ENCODE measurements at places on chromosomes 1 and 21.
A peak's percentile ranks its signal among the peaks of the same experiment; 100 is the strongest.

DNA sequence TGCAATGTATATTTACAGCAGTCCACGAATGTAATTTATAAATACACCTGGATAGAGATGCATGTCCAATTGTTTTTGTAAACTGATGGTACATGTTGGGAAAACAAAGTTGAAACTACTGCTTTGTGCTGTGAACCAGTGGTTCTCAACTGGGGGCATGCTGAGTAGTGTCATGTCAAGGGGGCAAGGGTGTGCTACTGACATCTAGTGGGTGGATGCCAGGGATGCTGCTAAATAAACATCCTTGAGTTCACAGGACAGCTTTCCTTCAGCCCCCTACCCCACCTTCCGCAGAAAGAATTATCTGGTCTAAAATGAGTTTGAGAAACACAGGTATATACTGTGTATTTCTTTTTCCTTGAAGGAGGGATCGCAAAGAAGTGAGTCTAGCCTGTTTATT is 95.9 kb downstream of the RASAL2 start:
- DNase-seq = no peak

GRCh38 chr1:31764312-31765040 is at the start of gene ADGRB2:
Gene ADGRB2 (minus strand): TSS chr1:31764340. CDS start chr1:31757221, 7,119 bp downstream.
- DNase-seq = no peak

GRCh38 chr1:165942927-165943597 is 115.6 kb downstream of the UCK2 start:
- DNase-seq = no peak

DNA sequence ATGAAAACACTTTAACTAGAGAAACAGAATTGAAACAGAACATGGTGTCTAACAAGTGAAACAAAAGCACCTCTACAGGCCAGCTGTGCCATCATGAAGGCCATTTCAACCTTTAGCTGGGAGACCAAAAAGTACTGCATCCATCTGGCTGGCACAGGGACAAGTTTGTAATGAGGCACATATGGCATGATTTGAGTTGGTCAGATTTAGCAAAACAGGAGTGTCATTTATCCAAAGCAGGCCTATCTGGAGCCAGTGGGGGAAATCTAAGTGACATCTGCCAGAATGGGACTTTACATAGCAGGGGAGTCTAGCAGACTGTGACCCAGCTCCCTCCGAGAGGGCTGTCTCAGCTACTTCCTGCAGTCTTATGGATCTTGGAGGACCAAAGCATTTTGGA is 51.9 kb downstream of the DNTTIP2 start:
- DNase-seq = no peak

- peak; percentile 83 for DNase-seq
Measured at GRCh38 chr1:205273551-205273982, 45.8 kb downstream of the TMCC2 start.

- no peak for DNase-seq
Measured at GRCh38 chr1:109794319-109795132, 30.8 kb upstream of the EPS8L3 start.

- no peak for DNase-seq
Measured at GRCh38 chr1:92881391-92881790, 49.6 kb downstream of the RPL5 start.

DNA sequence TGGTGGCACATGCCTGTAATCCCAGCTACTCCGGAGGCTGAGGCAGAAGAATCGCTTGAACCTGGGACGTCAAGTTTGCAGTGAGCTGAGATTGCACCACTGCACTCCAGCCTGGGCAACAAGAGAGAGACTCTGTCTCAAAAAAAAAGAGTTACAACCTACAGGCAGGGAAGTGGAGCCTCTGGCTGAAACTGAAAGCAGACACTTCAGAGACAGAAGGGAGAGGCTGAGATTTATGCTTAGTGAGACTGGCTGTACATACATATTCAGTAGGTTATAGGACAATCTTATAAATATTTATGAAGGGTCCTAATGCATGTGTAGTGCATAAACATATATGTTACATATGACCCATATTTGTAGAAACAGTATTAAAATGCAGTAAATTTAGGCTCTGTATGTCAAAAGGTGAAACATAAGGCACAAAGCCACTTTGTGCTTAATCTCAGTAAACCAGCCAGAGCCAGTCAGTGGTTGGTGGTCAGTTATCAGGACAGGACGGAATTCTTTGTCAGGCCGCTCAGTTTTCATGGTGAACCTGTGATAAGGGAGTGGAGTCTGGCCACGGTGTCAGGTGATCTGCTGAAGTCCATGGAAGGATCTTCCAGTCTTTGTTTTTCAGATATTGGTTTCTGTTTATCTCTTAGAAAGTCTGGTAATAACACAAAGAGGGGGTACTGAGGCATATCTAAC is 13.7 kb downstream of the RHEX start:
- DNase-seq = no peak

- no peak for DNase-seq
Measured at GRCh38 chr1:243902100-243902499, 52.1 kb upstream of the AKT3 start.

DNA sequence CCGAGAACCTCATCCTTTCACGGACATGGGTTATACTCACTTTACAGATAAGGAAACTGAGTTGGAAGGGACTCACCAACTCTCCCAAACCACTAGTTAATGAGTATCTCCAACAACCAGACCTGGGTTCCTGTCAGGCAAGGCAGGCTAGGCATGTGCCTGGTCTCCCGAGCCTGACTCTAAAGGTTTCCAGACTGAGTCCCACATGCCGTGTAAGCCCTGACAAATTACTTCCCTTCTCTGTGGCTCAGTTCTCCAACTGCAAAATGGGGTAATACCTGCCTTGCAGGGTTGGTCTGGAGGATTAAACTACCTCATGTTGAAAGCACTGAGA is 34.3 kb downstream of the SSBP3 start:
- no peak for DNase-seq

DNA sequence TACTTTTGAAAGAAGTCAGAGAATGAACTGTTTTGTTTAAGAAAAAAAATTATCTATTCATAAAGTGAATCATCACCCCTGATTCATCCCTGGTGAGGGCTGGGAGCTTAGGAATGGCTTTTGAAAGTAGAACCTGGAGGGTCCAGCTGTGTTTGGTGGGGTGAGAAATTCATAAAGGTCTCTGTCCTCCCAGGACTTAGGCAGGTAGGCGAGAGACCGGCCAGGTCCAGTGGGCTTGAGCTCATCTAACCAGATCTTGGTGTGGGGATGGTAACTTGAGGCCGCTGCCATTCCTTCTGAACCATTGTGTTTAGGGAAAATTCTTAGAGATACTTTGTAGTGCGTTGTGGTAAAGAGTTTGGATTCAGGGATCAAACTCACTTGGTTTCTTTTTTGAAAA is 156.8 kb upstream of the TNR start:
- DNase-seq = no peak

DNA sequence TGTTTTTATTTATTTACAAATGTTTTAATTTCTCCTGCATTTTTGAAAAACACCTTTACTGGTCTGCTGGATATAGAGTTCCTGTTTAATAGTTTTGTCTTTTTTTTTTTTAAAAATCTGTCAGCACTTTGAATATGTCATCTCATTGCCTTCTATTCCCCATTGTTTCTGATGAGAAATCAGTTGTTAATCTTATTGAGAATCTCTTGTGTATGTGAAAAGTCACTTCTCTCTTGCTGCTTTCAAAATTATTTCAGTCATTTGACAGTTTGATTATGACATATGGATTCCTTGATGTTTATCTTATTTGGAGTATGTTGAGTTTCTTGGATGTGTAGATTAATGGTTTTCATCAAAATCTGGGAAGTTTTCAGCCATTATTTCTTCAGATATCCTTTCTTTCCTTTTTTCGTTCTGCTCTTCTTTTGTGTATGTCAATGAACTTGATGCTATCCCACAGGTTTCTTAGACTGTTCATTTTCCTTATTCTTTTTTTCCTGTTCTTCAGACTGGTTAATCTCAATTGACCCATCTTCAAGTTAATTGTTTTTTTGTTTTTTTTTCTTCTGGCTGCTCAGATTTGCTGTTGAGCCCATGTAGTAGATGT is 51.2 kb upstream of the CCDC190 start:
- DNase-seq = no peak

DNA sequence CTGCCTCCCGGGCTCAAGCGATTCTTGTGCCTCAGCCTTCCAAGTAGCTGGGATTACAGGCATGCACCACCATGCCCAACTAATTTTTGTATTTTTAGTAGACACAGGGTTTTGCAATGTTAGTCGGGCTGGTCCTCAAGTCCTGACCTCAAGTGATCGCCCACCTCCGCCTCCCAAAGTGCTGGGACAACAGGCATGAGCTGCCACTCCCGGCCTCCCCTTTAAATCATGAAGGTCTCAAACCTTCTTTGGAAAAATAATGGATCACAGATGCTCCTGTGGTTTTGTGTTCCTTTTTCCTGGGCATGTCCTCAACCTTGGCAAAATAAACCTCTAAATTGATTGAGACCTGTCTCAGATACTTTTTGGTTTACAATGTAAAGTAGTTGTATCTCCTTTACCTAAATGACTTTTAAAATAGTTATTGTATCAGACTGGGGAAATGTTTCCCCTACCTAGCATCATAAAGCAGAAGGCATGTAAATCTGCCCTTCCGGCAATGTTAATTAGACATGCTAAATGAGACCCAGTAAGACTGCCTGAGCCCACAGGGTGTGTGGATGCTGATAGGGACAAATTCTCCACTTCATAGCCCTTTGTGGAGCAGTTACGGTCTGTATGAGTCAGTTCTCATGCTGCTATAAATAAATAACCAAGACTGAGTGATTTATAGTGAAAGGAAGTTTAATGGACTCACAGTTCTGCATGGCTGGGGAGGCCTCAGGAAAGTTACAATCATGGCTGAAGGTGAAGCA is 27.8 kb downstream of the CBR1 start:
- DNase-seq = no peak

GRCh38 chr1:234214911-234215892 is 158.1 kb upstream of the COA6 start:
- DNase-seq = no peak

DNA sequence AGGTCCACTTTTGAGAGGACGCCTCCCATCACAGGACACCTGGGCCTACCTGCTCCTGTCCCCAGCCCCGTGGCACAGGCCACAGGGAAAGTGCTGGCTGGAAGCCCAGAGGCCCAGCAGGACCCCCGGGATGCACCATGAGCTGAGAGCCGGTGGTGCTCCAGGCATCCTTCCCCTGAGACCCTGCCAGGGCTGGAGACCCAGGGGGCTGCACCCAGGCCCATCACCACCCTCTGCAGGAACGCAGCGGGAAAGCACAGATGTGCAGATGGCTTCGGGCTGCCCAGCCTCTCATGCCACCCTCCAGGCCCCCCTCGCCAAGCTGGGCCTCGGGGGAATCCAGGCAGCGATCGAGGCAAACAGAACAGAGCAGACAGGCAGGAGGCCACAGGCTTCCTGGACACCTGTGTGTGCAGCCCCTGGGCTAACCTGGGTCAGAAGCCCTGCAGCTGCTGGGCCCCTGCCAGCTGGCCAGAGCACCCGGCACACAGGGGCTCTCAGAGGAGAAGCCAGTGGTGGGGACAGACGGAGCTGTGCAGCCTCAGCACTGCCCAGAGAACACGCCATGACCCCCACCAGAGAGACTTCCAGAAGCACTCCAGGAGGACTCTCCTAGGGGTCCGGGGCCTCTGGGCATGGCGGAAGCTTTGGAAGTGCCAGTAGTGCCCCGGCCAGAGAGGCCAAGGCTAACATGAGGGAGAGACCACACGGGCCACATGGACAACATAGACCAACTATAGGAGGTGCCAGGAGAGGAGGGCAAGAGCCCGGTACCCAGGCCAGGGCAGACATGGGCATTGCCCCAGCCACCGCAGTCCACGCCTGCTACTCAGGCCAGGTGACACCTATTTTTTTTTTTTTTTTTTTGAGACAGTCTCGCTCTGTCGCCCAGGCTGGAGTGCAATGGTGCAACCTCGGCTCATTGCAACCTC is 71.4 kb downstream of the ARHGEF16 start:
- DNase-seq = no peak

DNA sequence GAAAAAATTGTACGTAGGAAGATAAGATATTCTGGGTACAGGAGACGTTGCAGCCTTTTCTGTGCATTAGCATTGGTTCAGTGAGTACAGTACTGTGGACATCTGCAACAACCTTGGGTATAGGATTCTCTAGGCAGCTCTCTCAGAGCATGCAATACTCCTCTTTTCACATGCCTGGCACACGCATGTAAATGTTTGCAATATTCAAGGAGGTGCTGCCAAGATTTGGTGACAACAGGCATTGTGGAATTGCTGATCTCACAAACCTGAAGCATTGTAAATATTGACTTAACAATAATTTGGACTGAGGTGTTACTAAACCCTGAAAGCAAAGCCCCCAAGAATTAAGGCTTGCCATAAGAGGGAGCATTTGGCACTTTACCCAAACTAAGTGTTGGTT is 126.8 kb downstream of the GRIK1 start:
- no peak for DNase-seq

DNA sequence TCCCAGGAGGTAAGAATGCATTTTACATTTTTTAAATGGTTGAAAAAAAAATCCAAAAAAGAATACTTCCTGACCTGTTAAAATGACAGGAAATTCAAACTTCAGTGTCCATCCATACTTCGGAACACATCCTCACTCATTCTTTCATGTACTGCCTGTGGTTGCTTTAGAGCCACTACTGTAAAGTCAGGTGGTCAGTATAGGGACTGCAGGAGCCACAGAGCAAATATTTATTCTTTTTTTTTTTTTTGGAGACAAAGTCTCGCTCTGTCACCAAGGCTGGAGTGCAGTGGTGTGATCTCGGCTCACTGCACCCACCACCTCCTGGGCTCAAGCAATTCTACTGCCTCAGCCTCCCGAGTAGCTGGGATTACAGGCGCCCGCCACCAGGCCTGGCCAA is 124.7 kb downstream of the CLIC6 start:
- DNase-seq = no peak

GRCh38 chr1:235415008-235415904 is 48.0 kb downstream of the TBCE start:
- peak; percentile 58 for DNase-seq

DNA sequence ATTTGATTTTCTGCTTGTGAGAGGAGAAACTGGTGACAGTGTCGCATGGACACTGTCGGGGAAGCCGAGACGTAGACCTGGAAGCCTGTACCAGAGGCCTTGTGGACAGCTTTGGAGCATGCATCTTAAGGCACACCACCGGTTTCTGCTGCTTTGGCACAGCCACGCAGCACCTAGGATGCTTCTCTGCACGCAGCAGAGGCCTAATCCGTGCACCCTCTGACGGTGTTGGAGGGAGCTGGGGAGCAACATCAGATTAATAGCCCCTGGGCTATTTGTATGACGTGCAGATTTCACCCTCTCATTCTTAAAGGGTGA is 30.3 kb downstream of the TEX35 start:
- no peak for DNase-seq

DNA sequence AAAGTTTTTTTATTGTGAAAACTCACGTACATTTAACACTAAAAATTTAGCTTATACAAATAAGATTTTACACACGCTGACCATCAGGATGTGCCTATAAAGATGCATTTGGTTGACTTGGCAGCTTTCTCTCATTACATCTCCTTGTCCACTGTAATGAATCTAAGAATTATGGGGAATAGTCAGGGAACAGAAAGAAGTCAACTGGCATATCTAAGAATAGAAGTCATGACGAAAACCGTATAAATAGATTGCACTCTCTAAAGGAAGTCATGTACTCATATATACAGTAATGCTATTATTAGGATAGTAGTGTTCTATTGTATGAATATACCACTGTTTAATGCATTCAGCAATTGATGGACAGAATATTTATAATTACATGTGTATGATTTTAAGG is 575.8 kb upstream of the B3GALT2 start:
- no peak for DNase-seq

- no peak for DNase-seq
Measured at GRCh38 chr1:61028136-61028535, 54.2 kb upstream of the NFIA start.
